Epithelial cell of alveolus of lung (primary cell): ENCODE measurements at places on chromosomes 11 and 22. TPM values are rescaled to one million over a fixed set of nuclear protein-coding genes. Genes with fewer than 3 reads are reported as not detected.

The PCF11 gene
- total RNA-seq: 12.9 and 39.1 TPM in 2 replicates

The EMID1 gene
- 1.1 and 1.3 TPM in 2 replicates for total RNA-seq

The VWCE gene
- 2.3 and 2.6 TPM in 2 replicates for total RNA-seq

The PANX2 gene
- 0.65 and 1.8 TPM in 2 replicates for total RNA-seq

The TESMIN gene
- 1.3 TPM in 2 replicates for total RNA-seq
